CD14-positive monocyte (primary cell): ENCODE measurements at places on chromosomes 16 and 17.

GRCh38 chr16:30108059-30108850, 5.1 kb downstream of the GDPD3 start:
- DNase-seq: no peak

- DNase-seq: no peak
Measured at GRCh38 chr16:4659363-4660353, 33.7 kb upstream of the NUDT16L1 start.

DNA sequence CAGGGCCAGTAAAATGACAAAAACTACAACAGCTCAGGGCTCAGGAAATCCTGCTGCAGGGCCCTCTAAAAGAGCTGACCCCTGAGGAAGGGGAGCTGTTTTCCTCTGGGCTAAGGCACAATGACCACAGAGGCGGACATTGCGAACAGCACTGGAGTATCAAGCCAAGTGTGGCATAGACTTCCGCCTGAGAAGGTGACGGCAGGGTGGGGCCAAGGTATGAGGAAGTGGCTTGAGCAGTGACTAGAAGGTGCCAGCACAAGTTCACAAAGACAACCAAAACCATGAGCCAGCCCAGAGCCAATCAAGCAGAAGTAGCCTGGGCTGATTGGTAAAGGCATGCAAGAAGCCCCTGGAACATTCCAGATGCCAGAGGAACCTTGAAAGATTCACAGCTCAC, 13.9 kb downstream of the ERN2 start:
- no peak for DNase-seq

- no peak for DNase-seq
Measured at GRCh38 chr17:55549140-55549539, 37.9 kb upstream of the SMIM36 start.

DNA sequence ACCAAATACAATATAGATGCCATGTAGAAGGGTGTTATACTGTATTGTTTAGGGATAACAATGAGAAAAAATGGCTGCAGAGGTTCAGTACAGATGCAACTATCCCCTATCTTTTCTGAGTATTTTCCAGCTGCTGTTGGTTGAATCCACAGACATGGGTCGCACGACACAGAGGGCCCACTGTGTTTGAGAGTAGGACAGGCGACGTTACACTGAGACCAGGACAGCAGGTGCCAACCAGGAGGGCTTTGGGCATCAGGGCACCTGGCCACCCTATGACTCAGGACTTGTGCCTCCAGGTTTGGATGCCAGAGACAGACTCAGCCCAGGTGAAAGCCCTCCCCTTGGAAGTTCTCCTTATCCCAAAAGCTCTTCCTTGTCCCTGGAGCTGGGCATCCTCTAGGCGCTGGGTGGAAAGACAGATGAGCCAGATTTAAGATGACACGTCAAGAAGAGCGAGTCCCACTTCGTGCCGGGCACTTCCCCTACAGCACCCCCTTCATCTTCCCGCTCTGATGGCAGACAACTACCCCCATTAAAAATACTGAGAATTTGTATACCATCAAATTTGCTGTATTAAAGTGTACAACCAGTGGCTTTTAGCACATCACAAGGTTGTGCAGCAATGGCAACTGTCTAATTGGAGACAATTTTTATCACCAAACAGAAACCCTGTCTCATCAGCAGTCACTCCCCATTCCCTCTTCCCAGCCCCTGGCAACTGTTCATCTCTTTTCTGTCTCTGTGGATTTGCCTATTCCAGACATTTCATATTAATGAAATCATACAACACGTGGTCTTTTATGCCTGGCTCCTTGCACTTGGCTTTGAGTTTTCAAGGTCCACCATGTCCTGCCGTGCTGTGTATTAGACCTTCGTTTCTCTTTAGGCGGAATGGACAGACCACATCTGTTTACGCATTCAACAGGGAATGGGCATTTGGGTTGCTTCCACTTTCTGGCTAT, 30.6 kb downstream of the TNFRSF13B start:
- no peak for DNase-seq

GRCh38 chr16:64394061-64394460, 727.8 kb downstream of the CDH11 start:
- DNase-seq: no peak

- no peak for DNase-seq
Measured at GRCh38 chr17:492022-492413, 139.4 kb upstream of the RPH3AL start.

GRCh38 chr16:28179354-28179753, 32.4 kb downstream of the XPO6 start:
- DNase-seq: peak; percentile 34

GRCh38 chr16:85945424-85945751, 46.4 kb downstream of the IRF8 start:
- DNase-seq: no peak

GRCh38 chr17:34601416-34601815, 22.0 kb downstream of the TMEM132E start:
- no peak for DNase-seq

- DNase-seq: no peak
Measured at GRCh38 chr17:74972107-74972972, at the start of gene HID1. TSS of gene HID1 (minus strand) at chr17:74972759. CDS start at chr17:74972656, 103 bp downstream.

GRCh38 chr17:72124438-72124775, 3.6 kb downstream of the SOX9 start:
- DNase-seq: no peak

- DNase-seq: no peak
Measured at GRCh38 chr16:56349711-56350161, 75.6 kb downstream of the AMFR start.

GRCh38 chr16:75702242-75702641, 981 bp upstream of the DUXB start:
- DNase-seq: no peak

DNA sequence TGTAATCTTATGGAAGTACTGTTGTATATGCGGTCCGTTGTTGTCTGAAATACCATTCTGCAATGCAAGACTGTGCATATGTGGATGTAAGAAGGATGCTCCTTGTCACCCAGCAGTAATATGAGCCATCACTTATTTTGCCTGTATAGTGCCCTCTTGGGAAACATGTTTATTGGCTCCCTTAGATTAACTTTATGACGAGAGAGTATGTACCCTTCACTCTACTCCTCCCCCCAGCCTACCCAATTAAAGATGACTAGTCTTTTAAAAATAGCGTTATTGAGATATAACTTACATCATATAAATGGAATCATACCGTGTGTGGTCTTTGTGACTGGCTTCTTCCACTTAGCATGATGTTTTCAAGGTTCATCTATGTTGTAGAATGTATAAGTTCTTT, 33.6 kb downstream of the FTO start:
- DNase-seq: no peak

DNA sequence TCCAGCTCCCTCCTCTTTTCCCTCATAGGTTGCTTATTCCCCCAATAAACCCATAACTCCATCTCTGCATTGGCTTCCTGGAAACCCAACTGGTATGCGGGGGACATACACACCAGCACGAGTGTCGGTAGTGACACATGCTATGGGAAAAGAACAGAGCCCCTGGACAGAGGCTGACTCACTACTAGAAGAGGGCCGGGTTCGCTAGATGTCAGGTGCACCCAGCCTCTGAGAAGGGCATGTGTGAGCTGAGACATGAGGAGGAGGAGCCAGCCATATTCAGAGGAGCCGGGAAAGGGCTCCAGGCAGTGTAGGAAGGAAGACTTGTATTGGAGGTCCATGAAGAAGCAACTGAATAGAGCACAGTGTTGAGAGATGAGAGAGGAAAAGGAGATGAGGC, 241.1 kb downstream of the SOX9 start:
- no peak for DNase-seq
